Epithelial cell of umbilical artery (primary cell): ENCODE measurements at places on chromosomes 11 and 22. TPM values are rescaled to one million over a fixed set of nuclear protein-coding genes. Genes with fewer than 3 reads are reported as not detected.

Gene MRGPRF
- total RNA-seq, result 0.30 and 0.32 TPM in 2 replicates

Gene PDGFD
- 6.2 and 13.8 TPM in 2 replicates for total RNA-seq

Gene LRRC56
- 0.30 and 0.32 TPM in 2 replicates for total RNA-seq

Gene MTNR1B
- total RNA-seq, result not detected in 2 replicates

Gene OR51B2
- total RNA-seq, result not detected in 2 replicates

Gene EIF3L
- total RNA-seq, result 173 and 313 TPM in 2 replicates

Gene TNNI2
- total RNA-seq, result not detected in 2 replicates

Gene OR4X2
- not detected in 2 replicates for total RNA-seq

Gene APOA4
- not detected in 2 replicates for total RNA-seq

Gene E2F8
- total RNA-seq, result 2.6 and 3.5 TPM in 2 replicates

Gene OTOG
- total RNA-seq, result not detected in 2 replicates

Gene MS4A12
- total RNA-seq, result not detected in 2 replicates
